ENCODE measurements at places on chromosomes 12 and 14.
A peak's percentile ranks its signal among the peaks of the same experiment; 100 is the strongest.

GRCh38 chr12:63098851-63099250 lies 52.1 kb downstream of the AVPR1A start:
- DNase-seq, result no peak

DNA sequence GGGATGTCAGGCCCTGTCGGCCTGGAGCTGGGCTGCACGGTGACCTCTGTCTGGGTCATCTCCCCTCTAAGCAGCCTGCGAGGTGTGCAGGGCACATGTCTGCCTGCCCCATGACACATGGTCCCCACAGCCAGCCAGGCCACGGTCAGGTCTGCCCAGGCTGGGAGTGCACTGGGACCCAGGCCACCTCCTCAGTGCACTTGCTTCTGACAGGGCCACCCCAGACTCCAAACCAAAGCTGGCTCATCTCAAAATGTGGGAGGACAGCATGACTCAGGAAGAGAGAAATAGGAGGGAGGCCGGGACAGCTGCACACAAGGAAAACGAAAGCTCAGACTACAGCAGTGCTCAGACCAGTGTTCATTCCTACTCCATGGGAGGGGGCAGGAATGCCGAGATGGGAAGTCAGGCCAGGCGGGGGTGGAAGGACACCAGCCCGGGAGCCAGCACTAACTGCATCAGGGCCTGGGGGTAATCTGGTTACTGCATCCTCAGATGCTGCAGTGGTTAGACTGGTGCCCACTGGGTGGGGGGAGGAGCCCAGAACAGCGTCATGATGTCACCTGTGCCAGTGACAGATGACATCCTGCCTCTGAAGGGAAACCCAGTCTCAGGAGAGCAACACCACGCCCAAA lies 4.0 kb downstream of the P2RX2 start:
- no peak for DNase-seq

- DNase-seq, result no peak
These were observed 18.7 kb downstream of the MANSC1 start for GRCh38 chr12:12331244-12331771.

DNA sequence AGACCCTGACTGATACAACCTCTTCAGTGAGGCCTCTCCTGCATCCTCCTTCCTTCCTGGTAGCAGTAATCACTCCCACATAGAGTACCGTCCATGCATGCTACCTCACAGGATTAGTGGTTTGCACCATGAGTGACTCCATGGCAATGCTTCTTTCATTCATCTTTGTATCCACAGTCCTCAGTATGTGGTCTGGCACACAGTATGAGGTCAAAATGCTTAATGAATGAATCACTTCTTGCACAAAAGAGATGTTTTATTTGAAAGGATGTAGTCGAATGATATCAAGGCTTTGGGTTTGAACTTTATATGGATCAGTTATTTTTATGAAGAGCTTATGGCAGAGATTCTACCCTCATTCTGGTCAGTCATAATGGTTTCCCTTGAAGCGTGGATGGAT lies 42.2 kb downstream of the KCNA5 start:
- no peak for DNase-seq

DNA sequence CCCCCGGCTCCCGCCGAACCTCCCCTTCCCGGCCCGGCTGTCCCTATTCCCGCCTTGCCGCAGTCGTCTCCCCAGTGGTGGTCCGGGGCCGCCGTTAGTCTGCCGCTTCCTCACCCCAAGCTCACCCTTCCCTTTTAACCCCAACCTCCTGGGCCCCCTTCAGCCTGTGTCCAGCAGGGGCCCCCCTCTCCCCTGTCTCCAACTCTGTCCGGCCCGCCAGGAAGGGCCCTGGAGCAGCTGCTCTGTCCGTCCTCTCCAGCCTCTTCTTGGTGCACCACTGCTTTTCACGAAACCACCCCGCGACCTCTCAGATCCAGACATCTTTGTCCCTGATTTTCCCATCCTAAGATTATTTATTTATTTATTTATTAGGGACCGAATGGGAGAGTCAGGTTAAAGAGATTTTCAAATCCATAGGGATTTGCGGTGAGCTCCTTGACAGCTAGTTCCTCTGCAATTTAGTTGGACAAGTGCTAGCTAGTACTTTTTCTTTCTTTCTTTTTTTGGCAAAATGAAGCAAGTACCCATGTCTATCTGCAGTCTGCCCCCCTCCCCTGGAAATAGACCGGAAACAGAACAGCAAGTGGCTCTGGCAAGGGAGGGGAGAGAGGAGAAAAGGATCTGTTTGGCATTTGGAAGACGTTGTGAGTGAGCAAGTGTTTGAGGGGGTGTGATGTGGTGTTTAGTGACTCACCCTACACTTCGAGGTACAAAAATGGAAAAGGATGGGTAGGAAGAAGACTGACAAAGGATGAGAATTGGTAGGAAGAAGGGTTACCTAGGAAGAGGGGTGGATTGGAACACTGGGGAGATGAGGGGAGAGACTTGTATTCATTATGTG lies 632 bp downstream of the UBR7 start:
- DNase-seq, result no peak

DNA sequence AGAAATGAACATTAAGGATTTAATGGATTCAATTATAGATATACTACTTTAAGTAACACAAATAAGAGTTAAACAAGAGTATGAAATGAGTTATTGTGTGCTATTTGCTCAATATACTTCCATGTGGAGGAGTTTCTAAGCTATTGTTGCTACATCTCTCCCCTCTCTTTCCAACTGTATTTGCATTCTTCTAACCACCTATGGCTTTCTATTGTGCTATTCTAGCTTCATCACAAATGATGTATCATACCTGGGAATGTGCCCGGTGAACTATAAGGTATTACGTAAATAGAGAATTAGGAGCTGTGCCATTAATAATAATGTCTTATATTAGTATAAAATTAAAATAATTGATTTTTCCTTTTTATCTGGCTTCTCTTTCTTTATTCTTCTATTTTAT lies 87.1 kb upstream of the PLEKHG7 start:
- DNase-seq, result no peak

DNA sequence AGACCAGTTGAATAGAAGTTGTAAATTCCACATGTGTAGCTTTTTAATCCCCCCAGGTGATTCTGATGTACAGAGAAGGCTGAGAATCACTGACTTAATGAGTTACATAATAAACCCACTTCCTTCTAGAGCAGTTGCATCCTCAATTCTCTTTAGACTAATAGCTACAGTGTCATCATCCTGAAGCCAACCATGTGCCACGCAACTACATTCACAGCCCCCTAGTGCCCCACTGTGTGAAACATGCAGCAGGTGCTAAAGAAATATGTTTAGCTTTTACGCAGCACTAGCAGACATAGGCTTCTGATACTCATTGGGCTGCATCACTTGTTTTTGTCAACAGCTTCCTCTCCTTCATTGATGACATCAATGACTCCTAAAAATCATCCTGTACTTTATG lies 1168.3 kb downstream of the BCL11B start:
- no peak for DNase-seq

DNA sequence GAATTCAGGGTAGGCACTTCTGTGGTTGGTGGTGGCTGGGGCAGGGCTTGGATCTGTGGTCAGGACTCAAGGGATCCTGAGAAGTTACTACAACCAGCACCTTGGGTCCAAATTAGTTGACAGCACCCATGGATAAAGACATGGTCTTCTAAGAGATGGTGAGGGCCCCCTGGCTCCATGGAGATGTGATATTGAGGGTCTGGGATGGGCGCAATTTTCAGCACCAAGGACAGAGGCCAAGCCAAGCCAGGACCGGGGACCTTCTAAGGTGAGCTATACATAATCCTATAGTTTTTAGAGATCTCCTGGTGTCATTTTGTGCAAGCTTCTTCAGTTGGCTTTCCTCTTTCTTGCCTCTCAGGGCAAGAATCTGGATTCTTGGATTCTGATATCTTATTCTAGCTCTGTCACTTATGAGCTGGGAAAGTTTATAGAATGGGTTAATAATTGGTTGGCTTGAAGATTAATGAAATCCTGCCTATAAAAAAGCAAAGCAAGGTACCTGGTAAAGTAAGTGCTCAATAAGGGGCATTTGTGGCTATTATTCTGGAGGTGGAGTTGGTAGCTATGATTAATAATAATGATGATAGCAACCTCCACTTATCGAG lies 130.1 kb upstream of the LHX5 start:
- no peak for DNase-seq

DNA sequence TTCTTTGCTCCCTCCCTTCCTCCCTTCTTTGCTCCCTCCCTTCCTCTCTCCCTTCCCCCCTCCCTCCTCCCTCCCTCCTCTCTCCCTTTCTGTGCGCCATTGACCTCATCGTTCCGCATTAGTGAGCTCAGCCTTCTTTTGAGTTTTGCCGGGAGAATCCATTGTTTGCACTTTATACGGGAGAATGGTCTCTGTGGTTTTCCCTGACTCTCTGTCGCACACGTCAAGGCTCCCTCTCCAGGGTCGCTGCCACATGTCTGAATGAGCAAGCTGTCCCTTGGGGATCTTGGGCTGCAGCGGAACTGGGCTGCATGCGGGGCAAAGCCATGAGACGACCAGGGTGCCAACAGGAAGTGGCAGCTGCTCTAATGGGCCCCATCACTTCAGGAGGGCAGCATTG lies 118.5 kb downstream of the GLT1D1 start:
- no peak for DNase-seq

DNA sequence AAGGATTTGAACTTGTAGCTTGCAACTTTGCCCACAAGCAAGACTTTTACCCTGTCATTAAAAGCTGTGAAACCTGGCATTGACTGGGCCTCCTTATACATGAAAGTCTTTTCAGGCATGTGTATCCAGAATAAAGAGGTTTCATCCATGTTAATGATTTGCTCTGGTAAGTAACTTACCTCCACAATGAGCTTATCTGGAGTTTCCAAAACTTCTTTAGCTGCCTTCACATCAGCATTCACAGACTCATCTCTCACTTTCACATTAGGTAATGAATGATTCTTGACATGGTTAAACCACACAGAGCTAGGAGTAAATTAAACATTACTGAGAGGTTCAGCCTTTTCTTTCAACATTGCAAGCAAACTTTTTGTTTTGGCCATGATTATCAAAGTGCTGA lies 234.4 kb upstream of the CLEC14A start:
- no peak for DNase-seq

DNA sequence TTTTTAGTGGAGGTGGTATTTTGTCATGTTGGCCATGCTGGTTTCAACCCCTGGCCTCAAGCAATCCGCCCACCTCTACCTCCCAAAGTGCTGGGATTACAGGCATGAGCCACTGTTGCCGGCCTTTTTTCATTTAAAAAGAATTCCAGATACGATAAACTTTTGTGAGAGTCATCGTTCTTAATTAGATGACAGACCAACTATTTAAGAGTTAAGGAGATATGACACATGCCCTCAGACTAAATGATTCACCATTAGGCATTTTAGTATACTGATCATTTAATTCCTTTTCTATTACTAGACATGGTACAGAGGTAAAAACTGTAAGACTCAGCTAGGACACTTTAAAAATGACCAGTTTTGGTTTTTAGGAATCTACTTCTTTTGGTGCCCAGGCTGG lies 2.4 kb downstream of the ANKRD13A start:
- no peak for DNase-seq

DNA sequence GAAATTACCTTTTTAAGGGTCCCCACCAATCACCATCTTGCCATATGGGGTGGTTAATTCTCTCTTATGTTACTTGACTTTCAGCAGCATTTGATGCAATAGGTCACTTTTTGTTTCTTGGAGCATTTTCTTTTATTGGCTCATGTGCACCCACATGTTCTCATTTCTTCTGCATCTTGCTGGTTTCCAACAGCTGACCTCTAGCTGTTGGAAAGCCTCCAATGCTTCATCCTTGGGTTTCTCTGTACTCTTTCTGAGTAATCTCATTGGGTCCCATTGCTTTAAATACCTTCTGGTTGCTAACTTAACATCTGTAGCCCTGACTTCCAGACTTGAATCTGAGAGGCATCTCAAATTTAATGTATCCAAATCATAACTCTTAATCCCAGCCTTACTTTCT lies 116.8 kb downstream of the CRADD start:
- DNase-seq, result no peak

DNA sequence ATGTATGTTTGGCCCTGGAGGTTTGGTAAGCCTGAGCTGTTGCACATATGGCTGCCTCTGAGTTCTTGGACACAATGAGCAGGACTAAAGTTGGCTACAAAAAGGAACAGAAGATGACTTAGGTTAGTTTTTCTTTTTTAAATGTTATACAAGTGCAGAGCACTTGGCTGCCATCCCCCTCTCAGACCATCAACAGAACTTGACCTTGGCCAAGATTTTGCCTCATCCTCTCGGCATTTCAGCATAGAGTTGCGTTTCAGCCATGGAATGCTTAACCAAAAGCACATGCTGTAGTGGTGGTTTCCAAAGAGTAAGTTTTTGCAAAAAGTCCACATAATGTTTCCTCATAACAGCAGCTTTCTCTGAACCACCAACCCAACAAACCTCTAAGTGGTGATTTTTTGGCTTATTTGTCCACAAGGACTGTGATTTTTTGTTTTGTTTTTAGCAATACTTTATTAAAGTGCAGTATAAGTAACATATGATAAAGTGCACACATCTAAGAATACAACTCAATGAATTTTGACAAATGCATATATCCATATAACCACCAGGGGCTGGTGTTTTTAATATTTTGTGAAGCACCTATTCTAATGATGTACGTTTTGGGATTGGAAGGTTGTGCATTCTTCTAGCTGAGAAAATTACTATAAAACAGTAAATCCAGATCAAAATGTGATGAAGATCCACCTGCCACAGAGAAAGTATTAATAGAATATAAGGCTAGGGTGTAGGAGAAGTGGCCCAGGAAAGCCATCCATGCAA lies 12.1 kb upstream of the GALNT16 start:
- no peak for DNase-seq

DNA sequence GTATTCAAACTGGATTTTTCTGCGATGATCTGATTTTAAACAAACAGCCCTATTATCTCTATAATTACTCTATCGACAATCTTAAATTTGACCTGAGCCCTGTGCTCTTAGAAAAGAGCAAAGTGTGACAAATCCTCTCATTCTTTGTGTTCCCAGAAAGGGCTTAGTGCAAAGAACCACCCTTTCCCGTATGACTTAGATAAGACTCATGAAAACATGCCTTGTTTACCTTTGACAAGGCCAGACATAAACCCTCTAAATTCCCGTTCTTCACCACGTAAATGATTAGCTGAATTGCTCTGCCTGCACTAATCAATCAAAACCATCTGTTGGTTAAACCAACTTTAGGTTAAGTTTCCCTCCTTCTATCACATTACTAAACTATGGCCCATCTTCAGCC lies 285.7 kb upstream of the SEL1L start:
- no peak for DNase-seq

DNA sequence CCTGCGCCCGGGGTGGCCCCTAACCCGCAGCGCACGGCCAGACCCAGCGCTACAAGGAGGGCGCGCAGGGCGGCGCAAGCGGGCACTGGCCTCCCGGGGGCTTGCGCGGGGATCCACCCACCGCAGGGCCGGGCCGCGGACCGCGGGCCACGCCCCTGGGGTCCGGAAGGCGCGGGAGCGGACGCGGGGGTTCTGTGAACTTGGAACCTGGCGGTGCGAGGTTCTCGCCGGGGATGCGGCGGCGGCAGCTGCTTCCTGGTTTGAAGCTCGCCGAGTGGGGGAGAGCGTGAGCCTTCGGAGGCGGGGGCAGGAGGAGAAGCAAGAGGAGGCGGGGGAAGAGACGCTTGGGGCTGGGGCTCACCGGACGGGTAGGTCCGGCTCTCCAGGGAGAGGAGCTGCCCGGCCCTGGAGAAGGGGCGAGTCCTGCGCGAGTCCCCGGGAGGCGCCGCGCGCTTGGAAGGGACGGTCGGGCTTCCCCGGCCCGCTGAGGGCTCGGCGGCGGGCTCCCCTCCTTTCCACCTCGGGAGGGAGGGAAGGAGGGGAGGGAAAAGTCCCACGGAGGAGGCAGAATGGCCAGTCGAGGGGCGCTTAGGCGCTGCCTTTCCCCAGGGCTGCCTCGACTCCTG lies at the start of gene PRKCH:
Gene PRKCH, plus strand, starts transcription at position 195 of the 626 bp plus-strand sequence. CDS start 523 bp downstream, outside the sequence.
- peak; percentile 66 for DNase-seq

- DNase-seq, result no peak
These were observed 61.8 kb downstream of the TSPAN9 start for GRCh38 chr12:3138941-3139511.

- no peak for DNase-seq
These were observed 12.9 kb downstream of the HECTD1 start for GRCh38 chr14:31194661-31195060.

Measured in stimulated activated CD8-positive, alpha-beta memory T cell treated with anti-CD3 and anti-CD28 coated beads, Interleukin-7, amount 100 ng/mL, for 1 hour (primary cell).